ENCODE measurements at places on chromosomes 3 and 15. TPM values are rescaled to one million over a fixed set of nuclear protein-coding genes. Genes with fewer than 3 reads are reported as not detected.

- DNase-seq, result no peak
Measured at GRCh38 chr3:10695595-10696285, 120.3 kb upstream of the SLC6A11 start.

GRCh38 chr15:77866186-77866585, 211.3 kb downstream of the TBC1D2B start:
- DNase-seq, result no peak

GRCh38 chr15:63366451-63366850, 15.2 kb downstream of the CA12 start:
- no peak for DNase-seq

DNA sequence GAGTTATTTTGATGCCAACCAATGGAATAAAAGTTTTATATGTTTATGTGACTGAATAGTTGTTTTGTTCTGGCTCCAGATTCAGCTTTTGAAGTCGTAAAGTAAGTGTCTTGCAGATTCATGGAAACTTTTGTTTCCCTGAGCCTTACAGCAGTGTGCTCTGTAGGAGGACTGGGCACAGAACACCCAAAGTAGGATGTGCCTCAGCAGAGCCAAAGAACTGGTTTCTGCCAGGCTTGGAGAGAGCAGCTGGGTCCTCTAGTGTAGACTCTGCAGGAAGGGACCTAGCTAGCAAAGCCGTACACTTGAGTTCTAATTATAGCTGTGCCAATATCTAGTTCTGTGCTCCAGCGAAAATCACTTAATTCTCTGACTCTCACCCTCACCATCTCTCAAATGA, 261.2 kb upstream of the DNAJC19 start:
- DNase-seq, result no peak

DNA sequence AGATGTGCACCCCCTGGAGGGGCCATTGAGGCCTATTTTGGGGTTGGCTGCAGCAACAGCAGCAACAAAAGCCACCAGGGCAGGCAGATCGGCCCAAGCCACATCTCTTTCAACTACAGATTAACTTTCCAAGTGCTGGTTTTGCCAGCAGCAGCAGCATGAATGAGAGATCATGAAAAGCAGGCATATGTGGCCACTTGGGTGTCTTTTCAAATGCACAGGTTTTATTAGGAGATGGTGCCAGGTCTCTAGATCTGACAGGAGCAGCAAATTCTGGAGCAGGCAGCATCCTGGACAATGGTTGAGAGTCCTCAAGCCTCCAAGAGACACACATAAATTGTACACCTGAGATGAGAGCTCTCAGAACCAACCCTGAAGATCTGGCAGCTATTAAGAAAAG, 31.7 kb upstream of the CCDC66 start:
- no peak for DNase-seq

DNA sequence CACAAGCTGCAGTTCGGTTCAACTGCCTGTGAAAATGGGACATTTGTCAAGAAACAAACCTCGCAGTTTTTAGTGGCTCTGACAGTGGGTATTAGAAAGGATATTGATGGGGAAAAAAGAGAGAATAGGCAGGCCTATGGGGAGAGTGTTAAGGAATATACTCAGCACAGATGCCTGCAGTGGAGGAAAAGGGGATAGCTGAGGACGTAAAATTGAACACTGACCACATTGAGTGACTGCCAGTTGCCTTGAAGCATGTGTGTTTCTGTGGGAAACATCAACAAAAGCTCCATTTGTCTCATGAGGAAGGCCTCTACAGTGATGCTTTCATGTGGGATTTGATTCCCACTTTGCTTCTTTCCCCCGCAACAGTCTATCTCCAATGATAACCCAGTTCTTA, 1042.1 kb downstream of the TUSC7 start:
- DNase-seq, result no peak

DNA sequence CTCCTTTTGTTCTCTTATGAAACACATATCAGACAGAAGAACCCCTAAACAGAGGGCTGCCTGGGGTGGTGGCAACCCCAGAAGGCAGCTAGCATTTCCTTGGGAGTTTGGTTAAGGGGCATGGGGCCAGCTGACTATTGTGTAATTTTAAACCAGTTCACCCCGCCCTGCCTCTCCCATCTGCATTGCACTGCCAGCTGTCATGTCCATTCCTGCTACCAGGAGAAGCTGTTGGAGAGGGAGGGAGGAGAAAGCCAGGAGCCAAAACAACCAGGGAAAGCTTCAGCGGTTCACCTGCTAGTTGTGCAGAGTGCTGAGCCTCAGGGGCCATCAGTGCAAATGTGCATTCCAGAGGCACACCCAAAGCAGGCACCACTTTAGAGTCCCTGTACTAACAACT, 47.6 kb upstream of the ATP1B3 start:
- peak; percentile 79 for DNase-seq

DNA sequence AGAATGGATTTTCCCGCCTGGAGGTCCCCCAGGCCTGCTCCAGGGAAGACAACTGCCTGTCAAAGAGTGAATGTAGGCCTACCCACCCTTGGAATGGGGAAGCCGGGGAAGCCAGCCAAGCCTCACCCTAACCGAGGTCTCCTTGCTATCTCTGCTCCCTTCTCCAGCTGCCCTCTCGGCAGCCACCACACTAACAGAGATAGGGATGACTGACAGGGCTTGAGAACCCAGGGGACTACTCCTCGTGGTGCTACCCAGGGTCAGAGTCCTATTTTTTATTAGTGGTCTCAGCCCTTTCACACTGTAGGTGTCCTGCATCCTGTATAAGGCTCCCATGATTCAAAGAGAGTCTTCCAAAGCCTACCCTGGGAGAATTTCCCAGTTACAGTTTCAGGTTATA, 160.6 kb upstream of the CHRM5 start:
- no peak for DNase-seq

DNA sequence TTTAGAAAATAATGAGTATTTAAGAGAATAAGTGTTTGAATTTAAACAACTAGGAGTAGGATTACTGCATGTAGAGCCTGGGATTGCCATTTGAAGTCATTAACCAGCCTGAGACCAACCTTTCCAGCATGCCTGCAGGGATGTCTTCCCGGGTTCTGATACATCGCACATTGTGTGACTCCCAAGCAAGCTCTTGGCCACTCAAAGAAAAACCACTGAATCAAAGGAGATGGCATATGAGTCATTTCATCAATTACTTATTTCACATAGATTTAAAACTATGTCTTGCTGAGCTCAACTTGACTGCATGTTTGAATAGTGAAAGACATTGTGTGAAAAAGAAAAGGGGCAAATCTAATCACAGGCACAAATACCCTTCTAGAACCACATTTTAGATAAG, 15.0 kb upstream of the THBS1 start:
- no peak for DNase-seq

GRCh38 chr15:80484333-80484864, 80.2 kb downstream of the ARNT2 start:
- no peak for DNase-seq

The CYP8B1 gene
- total RNA-seq, result not detected

Data from LHCN-M2 (cell line).